ENCODE measurements at places on chromosomes 4 and X. TPM values are rescaled to one million over a fixed set of nuclear protein-coding genes. Genes with fewer than 3 reads are reported as not detected.

DNA sequence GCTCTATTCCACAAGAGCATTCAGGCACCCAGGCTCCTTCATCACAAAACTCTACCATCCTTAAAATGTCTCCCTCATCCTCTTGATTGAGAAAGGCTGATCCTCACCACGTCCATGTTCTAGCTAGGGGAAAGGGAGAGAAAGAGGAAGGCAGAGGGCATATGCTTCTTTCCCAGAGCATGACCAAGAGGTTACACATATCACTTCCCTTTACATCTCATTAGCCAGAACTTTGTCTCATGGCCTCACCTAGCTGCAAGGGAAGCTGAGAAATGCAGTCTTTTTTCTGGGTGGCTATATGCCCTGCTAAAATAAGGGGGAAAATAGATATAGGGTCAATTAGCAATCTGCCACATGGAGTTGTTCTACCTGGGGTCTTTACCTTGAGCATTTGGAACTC, 42.7 kb downstream of the LONRF3 start:
- no peak for DNase-seq

GRCh38 chrX:46649421-46650260, 76.1 kb downstream of the CHST7 start:
- no peak for DNase-seq

GRCh38 chr4:140308366-140309123, 64.9 kb upstream of the SCOC start:
- no peak for DNase-seq

DNA sequence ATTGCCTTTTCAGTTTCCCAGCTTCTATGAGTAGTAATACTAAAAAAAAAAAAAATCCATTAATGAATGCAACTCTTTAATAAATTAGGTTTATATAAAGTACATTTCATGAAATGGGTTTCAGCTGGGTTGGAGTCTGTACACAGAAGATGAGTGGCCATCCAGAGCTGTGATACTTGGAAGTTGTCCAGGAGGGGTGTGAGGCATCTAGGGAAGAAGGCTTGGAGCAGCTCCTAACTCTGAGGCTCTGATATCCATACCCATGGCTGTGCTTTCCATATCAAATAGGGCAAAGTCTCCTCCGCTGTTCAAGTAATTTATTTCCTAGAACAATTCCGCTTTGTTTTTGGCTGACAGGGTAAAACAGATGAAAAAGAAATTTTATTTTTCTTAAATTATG, 423.3 kb upstream of the TENM3 start:
- no peak for DNase-seq

- no peak for DNase-seq
Observed at GRCh38 chr4:83153417-83153816, 38.9 kb upstream of the PLAC8 start.

DNA sequence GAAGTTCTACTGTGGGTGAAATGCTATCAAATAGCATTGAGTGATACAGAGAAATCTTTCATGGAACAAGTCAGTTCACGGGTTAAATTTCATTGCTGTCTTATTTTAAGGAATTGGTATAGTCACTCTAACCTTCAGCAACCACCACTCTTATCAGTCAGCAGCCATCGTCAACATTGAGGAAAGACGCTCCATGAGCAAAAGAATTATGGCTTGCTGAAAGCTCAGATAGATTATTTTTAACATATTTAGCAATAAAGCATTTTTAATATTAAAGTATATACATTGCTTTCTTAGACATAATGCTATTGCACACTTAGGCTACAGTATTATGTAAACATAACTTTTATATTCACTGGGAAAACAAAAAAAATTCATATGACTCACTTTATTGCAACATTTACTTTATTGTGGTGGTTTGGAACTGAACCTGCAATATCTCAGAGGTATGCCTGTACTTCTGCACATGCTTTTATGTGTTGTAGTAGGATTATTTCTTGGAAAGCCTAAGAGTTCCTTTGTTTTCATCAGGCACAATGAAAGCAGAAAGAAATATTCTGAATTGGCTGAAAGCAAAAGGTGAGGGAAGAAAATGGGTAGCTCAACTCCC, 586.7 kb downstream of the GBA3 start:
- no peak for DNase-seq

- DNase-seq, result no peak
Observed at GRCh38 chr4:180058691-180059215, 2184.4 kb upstream of the TENM3 start.

DNA sequence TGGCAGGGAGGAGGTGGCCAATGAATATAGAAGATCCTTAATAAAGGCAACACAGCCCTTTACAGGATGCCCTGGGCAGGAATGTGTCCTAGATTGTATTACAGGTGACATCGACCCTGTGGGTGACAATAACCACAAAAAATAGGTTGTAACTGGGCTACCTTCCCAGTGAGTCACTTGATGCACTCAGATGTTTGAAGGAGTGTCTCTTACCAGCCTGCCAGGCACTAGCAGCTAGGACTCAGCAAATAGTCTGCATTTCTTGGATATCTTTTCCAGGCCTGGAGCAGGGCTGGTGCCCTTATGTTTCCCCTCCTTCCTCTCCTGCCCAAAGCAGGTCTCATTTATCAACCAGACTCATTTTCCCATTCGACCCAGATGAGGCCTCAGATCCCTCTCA, 50.9 kb upstream of the TMEM164 start:
- no peak for DNase-seq

DNA sequence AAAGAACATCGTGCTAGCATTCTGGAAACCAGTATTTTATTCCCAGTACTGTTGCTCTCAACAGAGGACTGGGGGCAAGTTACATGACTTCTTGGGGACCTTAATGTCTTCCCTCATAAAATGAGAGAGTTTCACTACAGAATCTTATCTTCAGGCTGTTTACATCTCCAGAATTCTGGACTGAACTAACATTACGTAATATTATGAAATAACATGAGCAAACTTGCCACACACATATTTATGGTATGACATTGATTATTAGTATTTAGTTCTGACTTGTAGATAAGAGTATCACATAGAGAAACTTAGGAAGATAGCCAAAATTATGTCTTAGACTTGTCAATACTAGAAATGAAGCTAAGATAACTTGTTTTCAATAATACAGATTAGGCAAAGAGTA, 68.0 kb downstream of the NFKB1 start:
- no peak for DNase-seq

DNA sequence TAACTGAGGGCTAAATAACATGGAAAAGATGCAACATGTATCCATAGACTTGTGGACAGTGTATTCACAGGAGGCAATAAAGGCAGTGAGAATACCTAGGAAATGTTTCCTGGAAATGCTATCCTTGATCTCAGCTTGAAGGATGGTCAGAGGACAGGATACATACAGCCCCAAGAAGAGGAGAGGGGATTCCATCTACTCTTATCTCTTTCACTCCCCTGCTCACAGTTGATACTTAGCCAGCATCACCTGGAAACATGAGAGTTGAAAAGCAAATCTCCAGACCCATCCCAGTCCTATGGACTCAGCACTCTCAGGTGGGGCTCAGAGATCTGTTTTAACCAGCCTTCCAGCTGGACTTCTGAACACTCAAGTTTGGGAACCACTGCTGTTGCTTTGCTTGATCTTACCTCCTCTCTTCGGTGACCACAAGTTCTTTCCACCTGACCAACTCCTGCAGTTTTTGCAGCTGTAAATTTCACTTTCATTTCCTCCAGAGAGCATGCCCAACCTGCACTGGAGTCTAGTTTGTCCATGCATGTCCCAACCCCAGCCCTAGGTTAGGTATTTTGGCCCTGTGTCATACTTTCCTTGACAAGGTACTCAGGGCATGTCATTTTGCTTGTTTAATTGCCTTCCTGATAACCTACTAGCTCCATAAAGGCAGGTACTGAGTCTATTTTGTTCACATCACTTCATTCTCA, 10.4 kb downstream of the RELL1 start:
- DNase-seq, result no peak

GRCh38 chr4:142341268-142341667, 504.8 kb downstream of the INPP4B start:
- DNase-seq, result no peak

- no peak for DNase-seq
Observed at GRCh38 chr4:30265716-30266115, 454.5 kb upstream of the PCDH7 start.

Gene SPANXN3
- not detected for total RNA-seq

Gene FOXR2
- not detected for total RNA-seq

Gene LRIT3
- total RNA-seq, result not detected

Gene CAPN6
- not detected for total RNA-seq

Data from HT-29 (cell line).